Fibroblast of lung (primary cell): ENCODE measurements at places on chromosomes 12 and 14. TPM values are rescaled to one million over a fixed set of nuclear protein-coding genes. Genes with fewer than 3 reads are reported as not detected.

DNA sequence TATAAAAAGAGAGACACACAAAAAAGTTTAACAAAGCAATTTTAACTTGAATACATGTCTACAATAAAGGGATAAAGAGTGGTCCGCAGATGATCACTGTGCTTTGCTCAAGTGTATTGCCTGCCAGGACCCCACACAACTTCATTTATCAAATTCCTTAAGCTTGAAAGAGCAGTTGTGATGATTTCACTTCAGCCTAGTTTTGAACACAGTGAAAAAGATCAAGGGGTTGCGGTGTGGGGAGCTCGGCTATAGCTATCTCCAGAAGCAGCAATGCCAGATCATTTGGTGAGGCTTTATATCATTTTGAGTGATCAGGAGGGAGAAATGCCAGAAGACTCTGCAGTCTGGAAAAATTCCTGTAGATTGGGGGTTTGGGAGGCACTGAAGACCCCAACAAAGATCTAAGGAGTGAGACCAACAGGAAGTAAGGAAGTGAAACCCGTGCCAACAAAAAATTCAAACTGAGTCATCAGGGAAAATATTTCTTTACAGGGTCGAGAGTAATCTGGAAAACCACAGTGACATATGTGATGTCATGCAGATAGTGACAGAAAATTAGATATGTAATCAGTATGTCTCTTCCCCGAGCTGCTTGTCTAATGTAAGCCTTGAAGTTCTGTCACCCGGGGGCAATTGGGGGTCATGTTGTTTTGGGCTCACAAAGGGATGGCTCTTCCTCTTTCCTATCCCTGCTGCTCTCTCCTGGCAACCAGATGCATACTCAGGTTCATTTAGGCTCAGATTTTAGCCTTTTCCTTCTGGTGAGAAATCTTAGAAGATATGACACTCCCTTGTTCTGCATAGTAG, 221.8 kb downstream of the MSRB3 start:
- H3K27ac ChIP-seq, result peak overlapping the region; percentile 44
- no peak overlapping the region for H3K4me3 ChIP-seq
- no peaks in the 10 kb centered on the region for H3K36me3 ChIP-seq
- no peaks in the 10 kb centered on the region for H3K27me3 ChIP-seq

DNA sequence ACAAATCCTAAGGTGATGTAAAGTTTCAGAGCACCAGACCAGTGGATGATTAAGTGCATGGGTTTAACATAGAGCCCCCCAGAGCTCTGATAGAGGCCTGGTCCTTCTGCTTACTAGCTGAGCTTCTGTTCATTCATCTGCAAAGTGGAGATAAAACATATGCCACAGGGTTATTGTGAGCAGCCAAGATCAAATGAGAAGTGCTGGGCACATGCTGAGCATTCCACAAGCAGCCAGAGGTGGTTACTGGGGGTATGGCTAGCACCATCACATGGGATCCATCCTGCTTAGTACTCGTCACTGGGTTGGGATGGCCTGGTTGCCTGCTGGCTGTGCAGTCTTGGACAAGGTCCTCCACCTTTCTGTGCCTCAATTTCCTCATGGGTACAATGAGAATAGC, 18.0 kb upstream of the SMUG1 start:
- no peak overlapping the region for H3K27ac ChIP-seq
- H3K36me3 ChIP-seq, result no peaks in the 10 kb centered on the region
- peaks cover 24% of the 10 kb centered on the region for H3K27me3 ChIP-seq
- H3K4me3 ChIP-seq, result no peak overlapping the region
- H3K4me1 ChIP-seq, result no peaks in the 10 kb centered on the region

DNA sequence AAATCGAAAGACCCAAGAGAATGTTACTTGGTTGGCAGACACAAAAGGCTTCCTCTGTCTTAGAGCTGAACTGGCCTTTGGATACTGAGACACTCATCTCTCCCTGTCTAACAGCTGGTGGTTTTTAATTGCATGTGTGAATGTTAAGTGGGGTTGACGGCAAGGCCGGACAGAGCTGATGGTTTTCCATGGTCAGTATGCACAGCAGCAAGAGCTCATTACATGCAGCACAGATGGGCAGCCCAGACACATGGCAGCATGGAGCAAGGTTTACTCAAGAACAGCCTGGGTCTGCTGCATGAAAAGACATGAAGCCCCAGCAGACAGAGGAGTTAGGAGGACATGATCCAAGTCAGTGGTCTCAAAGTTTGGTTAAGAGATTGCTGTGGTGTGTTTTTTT, 27.8 kb upstream of the CACNA2D4 start:
- peaks cover 3% of the 10 kb centered on the region for H3K4me1 ChIP-seq
- H3K27ac ChIP-seq, result no peak overlapping the region

Gene SLC6A15
- 0.77 and 0.99 TPM in 2 replicates for total RNA-seq

GRCh38 chr12:50174971-50175715, 8.0 kb upstream of the CERS5 start:
- no peak overlapping the region for H3K4me3 ChIP-seq
- no peaks in the 10 kb centered on the region for H3K4me1 ChIP-seq
- DNase-seq, result peak; percentile 89
- H3K36me3 ChIP-seq, result peaks cover 2% of the 10 kb centered on the region

DNA sequence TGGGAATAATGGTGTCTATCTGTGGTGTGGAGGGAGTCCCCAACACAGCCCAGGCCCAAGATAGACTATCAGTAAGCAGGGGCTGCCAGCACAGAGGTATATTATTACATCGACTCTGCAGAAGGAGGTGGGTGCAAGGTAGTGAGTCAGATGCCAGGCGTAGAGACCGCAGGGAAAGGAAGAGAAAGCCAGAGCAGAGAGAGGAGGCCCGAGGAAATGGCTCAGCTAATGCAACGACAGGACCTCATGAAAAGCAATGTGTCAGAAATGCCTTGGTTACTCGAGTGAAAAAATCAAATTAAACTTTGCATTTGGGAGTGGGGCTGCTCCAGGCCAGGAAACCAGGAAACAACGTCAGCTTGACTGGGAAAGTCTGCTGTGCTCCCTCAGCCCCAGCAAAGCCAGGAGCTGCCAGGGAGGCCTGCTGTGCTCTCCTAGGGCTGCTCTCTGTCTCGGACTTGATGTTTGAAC, 173.2 kb downstream of the SUDS3 start:
- H3K4me1 ChIP-seq, result no peaks in the 10 kb centered on the region
- DNase-seq, result no peak
- H3K27me3 ChIP-seq, result no peaks in the 10 kb centered on the region
- H3K27ac ChIP-seq, result no peak overlapping the region
- no peak overlapping the region for H3K4me3 ChIP-seq

DNA sequence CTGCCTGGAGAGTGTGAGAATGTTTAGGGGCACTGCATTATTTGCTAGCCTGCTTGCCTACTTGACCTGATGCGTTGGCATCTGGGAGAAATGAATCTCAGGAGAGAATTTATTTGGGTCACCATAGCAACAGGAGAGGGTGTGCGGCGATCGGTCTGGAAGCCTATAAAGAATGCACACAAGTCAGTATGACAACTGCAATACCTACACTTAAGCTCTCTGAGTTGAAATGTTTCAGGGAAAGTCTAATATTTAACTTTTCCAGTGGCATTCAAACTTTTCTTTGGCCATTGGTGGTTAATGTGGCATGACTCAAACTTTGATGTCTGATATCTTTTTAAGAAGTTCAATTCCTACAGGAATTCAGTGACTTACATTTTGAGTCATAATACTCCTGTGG, 205.1 kb downstream of the NEDD1 start:
- peak; percentile 23 for DNase-seq
- no peak overlapping the region for H3K27ac ChIP-seq
- H3K27me3 ChIP-seq, result no peaks in the 10 kb centered on the region
- no peak overlapping the region for H3K4me3 ChIP-seq
- H3K4me1 ChIP-seq, result no peaks in the 10 kb centered on the region
- no peaks in the 10 kb centered on the region for H3K36me3 ChIP-seq

Gene APOF
- not detected in 2 replicates for total RNA-seq
